ENCODE measurements at places on chromosomes 11 and 22. TPM values are rescaled to one million over a fixed set of nuclear protein-coding genes. Genes with fewer than 3 reads are reported as not detected.

Gene C11orf65
- 1.2 TPM for total RNA-seq

Gene GRK2
- total RNA-seq: 338 TPM

Gene MOB2
- 49.5 TPM for total RNA-seq

Gene OR8G5
- not detected for total RNA-seq

Gene CENPM
- total RNA-seq: 71.8 TPM

Gene FAM83F
- not detected for total RNA-seq

Gene COMMD9
- total RNA-seq: 30.5 TPM
